GM23338 (cell line): ENCODE measurements at places on chromosomes 7 and 10. TPM values are rescaled to one million over a fixed set of nuclear protein-coding genes. Genes with fewer than 3 reads are reported as not detected.

DNA sequence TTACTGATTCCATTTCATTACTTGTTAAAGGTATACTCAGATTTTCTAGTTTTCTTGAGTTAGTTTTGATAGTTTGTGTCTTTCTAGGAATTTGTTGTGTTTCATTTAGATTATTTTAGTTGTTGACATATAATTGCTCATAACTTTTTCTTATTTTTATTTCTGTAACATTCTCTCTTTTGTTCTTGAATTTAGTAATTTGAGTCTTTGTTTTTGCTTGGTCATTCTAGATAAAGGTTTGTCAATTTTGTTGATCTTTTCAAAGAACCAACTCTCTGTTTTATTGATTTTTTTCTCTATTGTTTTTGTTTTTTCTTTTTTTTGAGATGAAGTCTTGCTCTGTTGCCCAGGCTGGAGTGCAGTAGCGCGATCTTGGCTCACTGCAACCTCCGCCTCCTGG lies 7.2 kb downstream of the EXOC6 start:
- no peak for DNase-seq

GRCh38 chr7:148567524-148567923 lies 23.0 kb upstream of the C7orf33 start:
- peak; percentile 30 for DNase-seq

DNA sequence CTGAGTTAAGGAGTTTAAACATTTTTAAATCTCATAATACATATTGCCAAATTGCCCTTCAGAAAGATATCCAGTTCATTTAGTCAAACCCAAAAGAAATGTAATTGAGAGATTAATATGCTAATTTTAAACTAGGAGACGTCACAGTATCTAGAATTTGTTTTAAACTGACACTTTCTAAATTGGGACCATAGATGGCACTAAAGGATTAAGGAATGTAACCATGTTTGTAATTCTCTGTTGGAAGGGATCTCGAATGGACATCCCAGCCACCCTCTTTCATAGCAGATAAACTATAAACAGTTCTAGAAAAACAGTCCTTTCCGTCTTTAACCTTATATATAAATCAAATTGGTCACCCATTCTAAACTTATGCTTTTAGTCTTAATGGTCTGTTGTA lies 30.0 kb upstream of the SAMD9L start:
- peak; percentile 17 for DNase-seq

- no peak for DNase-seq
Measured at GRCh38 chr7:151866028-151866427, 10.9 kb downstream of the PRKAG2 start.

- DNase-seq = no peak
Measured at GRCh38 chr7:114795475-114795874, 126.4 kb upstream of the MDFIC start.

DNA sequence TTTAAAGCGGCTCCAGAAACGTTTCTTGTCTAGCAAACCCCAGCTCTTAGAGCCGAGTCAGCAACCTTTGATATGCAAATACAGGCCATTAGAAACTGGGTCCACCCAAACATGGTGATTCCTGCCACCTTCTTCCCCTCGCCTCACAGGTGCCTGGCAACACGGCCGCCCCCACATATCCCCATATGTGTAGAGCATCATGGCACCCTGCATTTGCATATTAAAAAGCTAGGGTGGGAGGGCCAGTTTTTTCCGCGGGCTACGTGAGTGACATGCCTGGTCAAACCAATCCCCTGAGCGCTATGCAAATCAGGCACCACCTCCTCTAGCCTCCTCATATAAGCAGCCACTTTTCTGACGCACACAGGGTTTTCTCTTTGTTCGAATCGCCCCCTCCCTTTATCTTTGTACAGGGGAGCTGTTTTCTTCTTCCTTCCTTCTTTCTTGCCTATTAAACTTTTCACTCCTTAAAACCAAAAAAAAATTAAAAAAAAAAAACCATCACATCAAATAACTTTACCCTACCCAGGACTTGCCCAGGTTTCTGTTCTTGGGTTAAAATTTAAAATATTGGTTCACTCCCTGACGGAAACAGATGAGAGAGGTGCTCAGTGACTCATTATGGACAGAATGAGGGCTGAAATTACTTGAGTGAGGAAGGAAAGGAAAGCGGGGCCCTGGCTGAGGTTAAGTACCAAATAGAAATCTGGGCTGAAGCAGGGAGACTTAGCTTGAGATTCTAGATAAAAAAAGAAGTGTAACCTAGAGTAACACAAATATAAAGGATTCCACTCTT lies 59.8 kb downstream of the COA1 start:
- DNase-seq = peak; percentile 98

- DNase-seq = no peak
Measured at GRCh38 chr10:69757553-69758309, 44.0 kb upstream of the COL13A1 start.

DNA sequence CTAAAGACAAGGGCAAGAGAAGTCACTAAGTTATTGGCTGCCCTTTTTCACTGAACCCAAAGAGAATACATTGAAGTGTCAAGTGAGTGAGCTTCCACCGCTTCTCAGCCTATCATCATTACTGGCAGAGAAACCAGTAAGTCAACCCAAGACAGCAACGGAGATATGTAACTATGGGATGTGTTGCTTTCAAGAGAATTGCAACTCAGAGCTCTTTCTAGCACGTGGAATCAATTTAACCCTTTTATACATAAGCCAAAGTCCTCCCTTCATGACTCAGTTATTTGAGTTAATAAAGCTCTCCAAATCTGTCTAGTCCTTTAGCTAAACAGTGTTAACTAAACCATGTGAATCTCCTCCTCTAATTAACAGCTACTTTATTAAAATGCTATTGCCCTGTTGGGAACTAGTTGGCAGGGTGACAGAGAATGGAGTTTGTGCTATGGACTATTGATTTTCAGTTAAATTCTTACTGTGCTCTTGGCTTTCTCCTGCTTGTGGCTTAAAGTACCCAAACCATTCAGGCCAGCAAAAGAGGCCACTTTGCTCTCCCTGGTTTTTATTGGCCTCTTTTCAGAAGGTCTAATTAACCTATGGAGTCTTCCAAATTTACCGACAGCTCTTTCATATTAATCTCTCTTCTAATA lies 287.7 kb downstream of the NRG3 start:
- no peak for DNase-seq

GRCh38 chr10:132677473-132678227 lies 108.3 kb downstream of the NKX6-2 start:
- DNase-seq = no peak

- DNase-seq = peak; percentile 11
Measured at GRCh38 chr10:29946953-29947700, 112.3 kb downstream of the JCAD start.

DNA sequence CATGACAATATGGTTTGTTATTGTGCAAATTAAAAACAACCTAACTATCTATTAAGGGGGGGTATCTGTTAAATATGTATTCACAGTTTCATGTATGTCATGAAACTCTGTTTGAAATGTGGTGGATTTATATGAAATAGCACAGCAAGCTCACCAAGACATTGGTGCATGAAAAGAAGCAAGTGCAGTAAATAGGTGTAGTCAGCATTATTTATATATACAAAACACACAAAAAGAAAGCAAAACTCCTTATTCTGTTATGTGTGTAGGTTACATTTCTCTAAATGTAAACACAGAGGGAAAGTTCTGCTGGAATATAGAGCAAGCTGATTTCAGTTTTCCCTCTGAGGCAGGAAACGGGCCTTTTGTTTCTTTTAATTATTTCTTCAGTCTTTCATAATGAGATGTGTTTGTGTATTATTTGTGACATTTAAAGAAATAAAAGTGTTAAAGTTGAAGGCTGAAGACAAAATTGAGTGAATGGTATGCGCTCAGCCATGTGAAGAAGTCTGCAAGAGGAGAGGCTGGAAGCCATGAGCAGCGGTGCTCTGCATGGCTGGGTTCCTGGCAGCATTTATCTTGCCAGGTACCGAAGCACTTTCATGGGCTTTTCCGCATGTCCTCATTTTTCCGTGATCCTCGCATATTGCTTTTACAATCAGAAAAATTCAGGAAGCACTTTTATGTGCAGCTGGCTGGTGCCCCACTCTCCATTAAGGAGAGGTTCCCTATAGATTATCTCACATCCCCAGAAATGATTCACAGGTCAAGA lies 38.5 kb downstream of the GRID1 start:
- no peak for DNase-seq

DNA sequence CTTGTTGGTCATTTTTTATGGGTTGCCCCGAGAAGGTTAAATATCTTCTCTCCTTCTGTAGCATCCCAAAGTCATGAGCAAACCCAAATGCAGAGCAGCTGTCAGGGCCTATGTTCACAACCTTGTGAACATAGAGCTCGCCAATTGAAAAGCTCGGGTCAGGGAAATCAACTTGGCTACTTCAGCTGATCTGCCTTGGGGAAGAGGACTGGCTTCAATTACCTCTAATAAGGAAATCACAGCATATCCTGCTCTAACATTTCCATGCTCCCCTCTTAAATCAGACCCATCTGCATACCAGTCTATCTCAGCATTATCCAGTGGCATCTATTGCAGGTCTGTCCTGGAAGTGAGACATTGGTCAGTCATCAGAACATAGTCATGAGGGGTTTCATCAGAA lies 105.6 kb downstream of the ANKRD26 start:
- no peak for DNase-seq

GRCh38 chr7:22442187-22442881 lies 57.7 kb downstream of the STEAP1B start:
- peak; percentile 24 for DNase-seq

DNA sequence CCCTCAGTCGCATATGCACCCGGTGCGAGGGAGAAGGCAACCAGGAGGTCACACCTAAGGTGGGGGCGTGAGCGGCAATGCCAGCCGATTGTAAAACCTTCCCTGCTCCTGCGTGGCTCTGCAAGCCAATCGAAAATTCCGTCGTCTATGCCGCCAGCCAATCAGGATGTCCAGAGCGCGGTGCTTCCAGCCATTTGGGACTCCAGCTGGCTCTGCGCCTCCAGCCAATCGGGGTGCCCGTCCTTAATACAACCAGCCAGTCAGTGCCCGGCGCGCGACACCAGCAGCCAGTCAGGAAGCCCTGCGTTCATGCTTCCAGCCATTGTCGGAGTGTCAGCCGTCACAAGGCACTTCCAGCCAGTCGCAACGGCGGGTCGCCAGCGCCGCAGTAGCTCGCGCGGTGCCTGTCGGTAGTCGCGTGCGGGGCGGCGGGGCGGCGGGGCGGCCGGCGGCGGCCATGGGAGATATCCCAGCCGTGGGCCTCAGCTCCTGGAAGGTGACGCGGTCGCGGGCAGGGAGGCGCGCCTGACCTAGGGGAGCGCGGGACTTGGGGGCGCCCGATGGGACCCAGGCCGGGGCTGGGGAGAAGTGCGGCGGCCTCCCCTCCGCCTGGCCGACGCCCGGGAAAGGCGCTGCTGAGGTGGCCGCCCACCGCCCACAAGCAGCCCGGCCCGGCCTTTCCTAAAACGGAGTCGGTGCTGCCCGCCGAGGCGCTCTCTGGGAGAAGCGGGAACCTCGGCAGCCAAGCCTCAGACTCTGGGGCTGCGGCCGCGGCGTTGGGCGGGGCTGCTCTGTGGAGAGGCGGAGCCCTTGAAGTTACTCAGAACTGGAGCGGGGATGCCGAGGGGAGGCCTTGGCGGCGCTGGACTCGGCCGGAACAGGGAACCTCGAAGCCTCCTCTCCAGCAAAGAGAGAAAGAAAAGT lies at the start of gene AKR1E2:
Gene AKR1E2, plus strand, starts transcription at position 340 of the 924 bp plus-strand sequence. Its CDS starts 118 bp downstream, at position 458.
- peak; percentile 90 for DNase-seq

DNA sequence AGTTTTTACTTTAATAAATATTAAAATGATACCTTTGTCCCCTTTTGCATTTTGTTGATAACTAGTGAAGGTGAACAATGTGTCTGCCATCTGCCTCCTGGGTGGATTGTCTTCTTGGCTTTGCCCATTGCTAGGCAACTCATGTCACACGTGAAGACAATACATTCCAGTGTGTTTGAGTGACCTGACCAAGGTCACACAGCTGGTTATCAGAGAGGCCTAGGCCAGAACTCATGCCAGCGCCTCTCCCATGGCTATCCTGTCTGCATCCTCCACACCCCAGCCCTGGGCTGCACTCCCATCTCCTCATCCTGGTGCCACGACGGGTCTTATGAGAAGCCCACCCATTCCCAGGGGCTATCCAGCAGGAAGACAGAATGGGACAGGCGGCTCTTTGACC lies 108.7 kb downstream of the PLCE1 start:
- no peak for DNase-seq

DNA sequence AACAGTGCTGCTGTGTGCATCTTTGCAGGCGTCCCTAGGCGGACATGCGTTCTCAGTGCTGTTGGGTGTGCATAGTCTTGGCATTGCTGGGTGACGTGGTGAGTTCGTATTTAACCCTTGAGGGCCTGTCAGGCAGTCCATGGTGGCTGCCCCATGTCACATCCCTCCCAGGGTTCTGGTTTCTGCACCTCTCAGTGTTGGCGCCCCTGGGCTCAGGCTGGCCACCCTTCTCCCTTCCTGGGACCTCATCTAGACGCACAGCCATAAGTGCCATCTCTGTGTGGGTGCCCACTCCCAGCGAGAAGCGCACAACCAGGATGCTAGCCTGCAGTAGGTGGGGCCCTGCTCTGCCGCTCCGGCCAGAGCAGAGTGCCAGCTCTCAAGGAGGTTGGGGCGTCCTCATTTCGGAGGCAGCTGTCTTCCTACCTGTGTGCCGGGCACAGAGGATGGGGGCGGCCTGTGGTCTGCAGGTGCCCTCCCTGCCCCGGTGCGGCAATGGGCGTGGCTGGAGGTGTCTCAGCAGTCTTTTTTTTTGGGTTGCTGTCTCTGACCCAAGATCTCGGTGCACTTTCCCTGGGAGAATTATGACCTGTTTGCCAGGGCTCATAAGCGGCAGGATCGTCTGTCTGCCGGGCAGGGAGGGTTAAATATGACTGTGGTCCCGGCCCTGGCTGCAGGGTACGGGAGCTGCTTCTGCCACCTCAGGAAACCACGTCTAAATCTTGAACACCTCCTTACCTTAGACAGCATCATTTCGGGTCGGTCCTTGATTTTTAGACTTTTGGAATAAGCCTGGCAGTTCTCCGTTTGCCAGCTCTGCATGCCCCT lies 6.5 kb downstream of the INPP5A start:
- no peak for DNase-seq

GRCh38 chr7:126700807-126701604 lies 551.7 kb downstream of the GRM8 start:
- DNase-seq = peak; percentile 62

DNA sequence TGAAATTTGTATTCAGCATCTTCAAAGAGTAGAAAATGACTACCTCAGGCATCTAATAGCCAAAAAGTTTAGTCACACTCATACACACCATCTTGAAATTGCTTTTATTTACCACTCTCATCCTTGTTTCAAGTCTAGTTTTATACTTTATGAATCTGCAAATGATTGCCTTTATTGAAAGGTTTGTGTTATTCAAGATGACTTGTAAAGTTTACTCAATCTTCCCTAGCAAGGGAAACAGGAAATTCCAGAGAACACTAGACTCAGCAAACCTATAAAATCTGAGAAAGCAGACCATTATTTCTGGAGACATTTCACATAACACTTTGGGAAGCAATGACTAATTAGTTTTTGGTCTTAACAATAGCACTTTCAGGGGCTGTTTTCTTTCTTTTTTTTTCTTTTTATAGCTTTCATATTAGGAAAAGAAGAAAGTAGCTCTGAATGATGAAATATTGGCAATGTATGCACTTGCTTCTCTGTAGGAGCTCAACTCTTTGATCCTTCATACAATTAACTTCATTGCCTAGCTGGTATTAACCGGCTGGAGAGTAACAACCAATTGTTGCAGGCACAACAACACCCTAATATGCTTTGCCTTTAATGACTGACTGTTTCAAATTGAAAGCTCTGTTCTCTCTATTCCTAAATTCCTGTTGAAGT lies 68.9 kb upstream of the HDAC9 start:
- no peak for DNase-seq

The SUV39H2 gene
- 49.2 and 59.1 TPM in 2 replicates for total RNA-seq

The ATOH7 gene
- total RNA-seq = 1.2 and 1.8 TPM in 2 replicates

The MINDY4 gene
- total RNA-seq = 3.1 and 4.4 TPM in 2 replicates

The XRCC2 gene
- total RNA-seq = 25.7 and 33.2 TPM in 2 replicates
